ENCODE measurements at places on chromosomes 5 and 9. TPM values are rescaled to one million over a fixed set of nuclear protein-coding genes. Genes with fewer than 3 reads are reported as not detected.

Gene PPP1R26
- 27.9 TPM for total RNA-seq

DNA sequence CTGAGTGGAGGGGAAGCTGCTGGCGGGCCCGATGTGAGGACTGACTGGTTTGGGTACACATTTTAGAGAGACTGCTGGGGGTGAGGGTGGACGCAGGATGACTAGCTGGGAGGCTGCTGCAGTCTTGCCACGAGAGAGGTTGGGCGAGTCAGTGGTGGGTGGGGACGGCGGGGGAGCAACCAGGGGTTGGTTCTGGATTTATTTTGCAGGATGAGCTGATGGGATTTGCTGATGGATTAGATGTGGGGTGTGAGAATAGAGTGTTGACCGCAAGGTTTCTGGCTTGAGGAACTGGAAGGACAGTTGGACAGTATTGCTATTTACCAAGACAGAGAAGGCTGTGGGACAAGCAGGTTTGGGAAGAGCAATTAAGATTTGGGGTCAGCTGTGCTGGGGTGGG, 5.8 kb upstream of the NDST1 start:
- DNase-seq: no peak

Gene TRAF1
- 7.7 TPM for total RNA-seq

Gene PCDHA7
- total RNA-seq: 4.2 TPM

DNA sequence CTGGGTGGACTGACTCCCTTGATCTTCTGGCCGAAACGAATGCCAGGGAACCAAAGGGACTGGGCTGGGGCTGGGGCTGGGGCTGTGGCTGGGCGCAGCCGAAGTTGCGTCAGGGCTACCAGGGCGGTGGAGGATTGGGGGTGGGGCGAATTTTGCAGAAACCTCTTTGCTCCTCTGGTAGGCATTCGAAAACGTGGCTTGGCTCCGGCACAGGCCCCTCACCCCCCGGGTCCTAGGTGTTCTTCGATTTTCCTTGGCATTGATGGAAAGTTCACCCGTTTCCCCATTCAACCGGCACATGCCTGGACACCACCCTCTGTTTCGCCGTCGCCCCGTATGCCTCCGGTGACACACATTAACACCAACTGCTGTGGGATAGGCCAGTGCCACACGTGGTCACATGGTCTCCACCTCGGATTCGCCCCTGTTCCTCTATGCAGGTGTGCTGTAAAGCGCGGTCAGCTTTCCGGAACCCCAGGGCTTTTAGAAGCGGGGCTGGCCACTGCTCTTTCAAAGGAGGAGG, 477.1 kb downstream of the SPATA31A7 start:
- no peak for DNase-seq

DNA sequence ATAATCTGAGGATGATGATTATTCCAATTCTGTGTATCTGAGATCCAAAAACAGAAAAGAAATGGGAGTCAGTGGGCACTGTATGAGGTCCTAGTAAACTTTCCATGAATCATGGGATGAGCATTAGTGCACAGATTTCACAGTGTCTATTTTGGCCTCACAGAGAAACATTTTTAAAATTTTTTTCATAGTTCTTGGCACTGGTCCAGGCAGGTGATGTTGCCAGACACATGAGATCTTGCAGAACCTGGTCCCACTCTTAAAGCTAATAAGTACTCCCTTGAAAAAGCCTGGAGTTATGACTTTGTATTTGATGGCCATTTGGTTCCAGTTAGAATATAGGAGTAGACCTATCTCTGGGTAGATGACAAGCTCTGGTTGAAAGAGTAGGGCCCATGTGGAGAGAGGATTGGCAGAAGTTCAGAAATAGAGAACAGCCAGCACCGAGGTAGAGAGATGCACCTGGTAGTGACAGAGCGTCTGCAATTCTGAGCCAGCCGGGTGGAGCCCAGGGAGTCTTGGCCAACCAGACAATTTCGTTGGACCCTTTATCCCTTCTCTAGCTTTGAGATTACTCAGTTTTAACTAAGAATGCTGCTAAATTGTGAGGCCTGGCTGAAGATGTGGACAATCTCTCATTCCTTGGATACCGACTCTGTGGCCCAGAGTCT, 6.3 kb upstream of the TNFSF15 start:
- DNase-seq: no peak

Gene CATSPER3
- 1.1 TPM for total RNA-seq

Gene SLC34A1
- total RNA-seq: not detected

Gene HOMER1
- 21.4 TPM for total RNA-seq

Gene WDR38
- total RNA-seq: not detected

- DNase-seq: no peak
Measured at GRCh38 chr5:160747987-160748386, 104.0 kb downstream of the ATP10B start.

Gene CDX1
- total RNA-seq: 0.68 TPM

Gene PCDHB5
- 6.8 TPM for total RNA-seq

- DNase-seq: no peak
Measured at GRCh38 chr5:124921694-124922093, 175.3 kb upstream of the ZNF608 start.

DNA sequence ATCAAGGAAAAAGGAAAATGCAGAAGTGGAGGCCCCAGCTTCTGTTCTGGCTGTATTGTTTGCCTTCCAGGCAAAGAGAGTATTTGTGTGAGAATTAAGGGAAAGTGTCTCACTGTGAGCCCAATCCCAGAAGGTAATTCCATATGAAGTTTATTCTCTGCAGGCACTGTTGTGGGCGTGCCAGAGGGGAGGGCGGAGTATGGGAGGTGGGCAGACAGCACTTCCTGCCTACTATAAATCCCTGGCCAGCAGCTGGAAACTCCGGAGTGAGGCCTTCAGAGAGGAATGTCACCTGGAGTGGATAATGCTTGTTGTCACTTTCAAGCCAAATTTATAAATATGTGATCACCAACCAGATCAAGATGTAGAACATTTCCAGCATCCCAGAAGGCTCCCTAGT, 209.5 kb downstream of the ARHGAP26 start:
- DNase-seq: no peak

Gene MYO10
- total RNA-seq: 51.9 TPM
